Myocyte (in vitro differentiated cells): ENCODE measurements at places on chromosomes 5 and 9. TPM values are rescaled to one million over a fixed set of nuclear protein-coding genes. Genes with fewer than 3 reads are reported as not detected.

KLF4 gene
- total RNA-seq = 4.9 and 7.8 TPM in 2 replicates

DNA sequence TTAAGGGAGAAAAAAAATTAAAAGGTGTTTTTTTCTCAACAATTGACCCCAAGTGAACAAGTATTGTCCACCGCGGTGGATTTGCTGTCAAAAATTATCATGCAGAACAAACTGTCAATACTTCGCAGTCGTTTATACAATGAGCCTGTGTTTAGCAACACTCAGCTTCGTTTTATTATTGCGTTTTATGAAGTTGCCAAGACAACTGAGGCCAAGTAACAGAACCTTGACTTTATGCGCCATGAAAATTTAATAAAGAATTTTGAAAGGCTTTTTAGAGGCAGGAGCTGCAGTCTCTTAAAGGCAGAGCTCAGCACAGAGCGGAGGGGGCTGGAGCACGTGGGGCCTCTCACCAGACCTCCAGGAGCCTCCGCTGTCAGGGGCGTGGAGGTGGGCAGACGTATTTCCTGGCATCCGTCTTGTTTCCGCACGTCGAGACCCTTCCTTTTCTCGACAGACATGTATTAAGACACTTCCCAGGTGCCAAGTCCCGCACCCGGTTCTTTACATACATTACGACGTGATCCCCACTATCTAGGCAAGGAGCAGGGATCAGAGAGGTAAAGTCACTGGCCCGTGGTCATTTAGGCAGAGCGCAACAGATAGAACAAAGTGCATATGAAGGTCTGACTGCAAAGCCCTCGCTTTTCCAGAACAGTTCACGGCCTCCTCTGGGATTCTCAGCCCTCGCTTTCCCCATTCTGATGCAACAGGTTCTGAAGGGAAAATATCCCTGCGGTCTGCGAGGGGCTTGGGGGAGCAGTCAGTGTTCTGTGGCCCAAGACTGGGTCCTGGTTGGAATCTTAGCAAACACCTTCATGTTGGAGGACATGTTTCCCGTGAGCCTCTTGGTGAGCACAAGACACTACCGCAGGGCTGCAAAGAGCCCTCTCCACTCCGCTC lies 164.4 kb downstream of the DAB2IP start:
- DNase-seq = no peak

DNA sequence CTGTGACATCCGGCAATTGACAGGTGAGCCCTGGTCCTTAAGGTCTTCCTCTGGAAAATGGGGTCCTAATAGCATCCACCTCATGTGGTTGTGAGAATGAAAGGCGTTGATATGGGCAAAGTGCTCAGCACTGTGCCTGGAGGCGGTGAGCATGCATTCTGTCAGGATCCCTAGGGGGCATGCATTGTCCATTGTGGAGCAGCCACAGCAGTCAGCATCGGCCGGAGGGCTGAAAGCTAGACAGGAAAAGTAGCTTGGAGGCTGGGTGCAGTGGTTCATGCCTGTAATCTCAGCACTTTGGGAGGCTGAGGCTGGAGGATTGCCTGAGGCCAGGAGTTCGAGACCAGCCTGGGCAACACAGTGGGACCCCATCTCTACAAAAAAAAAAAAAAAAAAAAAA lies 122.2 kb downstream of the LHX2 start:
- DNase-seq = peak; percentile 35

- DNase-seq = peak; percentile 43
Measured at GRCh38 chr5:15020736-15021135, 149.2 kb upstream of the ANKH start.

TAL2 gene
- 2.6 and 10.1 TPM in 2 replicates for total RNA-seq

DNA sequence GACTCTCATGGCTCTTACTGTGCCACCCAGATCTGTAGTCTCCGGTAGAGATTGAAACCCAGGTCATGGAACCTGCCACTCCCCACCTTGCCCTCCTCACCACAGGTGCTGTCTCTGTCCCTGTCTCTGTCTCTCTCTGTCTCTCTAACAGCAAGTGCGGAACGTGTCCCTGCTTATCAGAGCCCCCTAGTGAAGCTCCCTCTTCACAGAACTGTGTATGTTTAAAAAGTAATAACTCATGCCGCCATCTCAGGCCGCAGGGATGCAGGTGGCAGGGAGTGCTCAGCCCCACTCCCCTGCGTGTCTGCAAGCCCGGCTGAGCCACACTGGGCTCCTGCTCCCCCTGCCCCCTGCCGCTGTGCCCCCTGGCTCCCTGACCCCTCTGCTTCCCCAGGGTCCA lies 43.8 kb downstream of the UNC5A start:
- DNase-seq = no peak

DNA sequence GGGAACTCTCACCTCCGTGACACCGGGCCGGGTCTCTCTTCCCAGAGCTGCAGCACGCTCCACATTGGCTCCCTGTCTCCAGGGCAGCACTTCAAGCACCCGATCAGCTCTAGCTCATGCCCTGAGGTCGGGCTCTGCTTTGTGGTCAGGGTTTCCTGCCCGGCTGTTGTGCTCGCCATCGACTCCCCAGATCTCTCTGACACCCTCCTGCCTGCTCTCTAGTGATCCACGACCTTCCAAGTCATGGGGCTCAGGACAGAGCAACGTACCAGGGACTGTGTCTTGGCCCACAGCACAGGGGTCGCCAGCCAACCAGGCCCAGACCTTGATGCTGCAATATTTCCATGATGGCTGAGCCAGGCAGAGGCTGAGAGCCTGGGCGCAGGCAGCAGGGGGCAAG lies 45.1 kb downstream of the PRRT1B start:
- no peak for DNase-seq

ADAMTS2 gene
- 25.5 and 31.9 TPM in 2 replicates for total RNA-seq
